Inflammatory macrophage (primary cell): ENCODE measurements at places on chromosomes 16 and 17.

GRCh38 chr17:76481071-76481655 is 13.8 kb downstream of the AANAT start:
- DNase-seq: no peak

- no peak for DNase-seq
Measured at GRCh38 chr17:36730857-36731490, 129.6 kb downstream of the MRM1 start.

- no peak for DNase-seq
Measured at GRCh38 chr17:29563816-29564215, 3.0 kb downstream of the ABHD15 start.

DNA sequence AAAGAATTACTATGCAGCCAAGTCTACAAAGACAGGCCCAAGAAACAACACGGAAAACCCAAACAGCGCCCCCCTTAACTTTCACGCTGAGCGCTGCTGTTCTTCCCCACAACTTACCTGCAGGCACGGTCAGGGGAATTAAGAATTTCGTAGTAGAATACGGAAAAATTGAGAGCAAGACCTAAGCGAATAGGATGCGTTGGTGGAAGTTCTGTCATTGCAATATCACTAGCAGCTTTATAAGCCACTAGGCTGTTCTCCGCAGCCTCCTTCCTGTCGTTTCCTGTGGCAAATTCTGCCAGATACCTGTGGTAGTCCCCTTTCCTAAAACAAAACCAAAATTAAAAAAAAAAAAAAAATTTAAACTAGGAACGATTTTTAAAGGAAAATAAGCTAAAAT is 39.0 kb downstream of the YWHAE start:
- no peak for DNase-seq

GRCh38 chr17:80981062-80981902 is 10.4 kb upstream of the CHMP6 start:
- no peak for DNase-seq

DNA sequence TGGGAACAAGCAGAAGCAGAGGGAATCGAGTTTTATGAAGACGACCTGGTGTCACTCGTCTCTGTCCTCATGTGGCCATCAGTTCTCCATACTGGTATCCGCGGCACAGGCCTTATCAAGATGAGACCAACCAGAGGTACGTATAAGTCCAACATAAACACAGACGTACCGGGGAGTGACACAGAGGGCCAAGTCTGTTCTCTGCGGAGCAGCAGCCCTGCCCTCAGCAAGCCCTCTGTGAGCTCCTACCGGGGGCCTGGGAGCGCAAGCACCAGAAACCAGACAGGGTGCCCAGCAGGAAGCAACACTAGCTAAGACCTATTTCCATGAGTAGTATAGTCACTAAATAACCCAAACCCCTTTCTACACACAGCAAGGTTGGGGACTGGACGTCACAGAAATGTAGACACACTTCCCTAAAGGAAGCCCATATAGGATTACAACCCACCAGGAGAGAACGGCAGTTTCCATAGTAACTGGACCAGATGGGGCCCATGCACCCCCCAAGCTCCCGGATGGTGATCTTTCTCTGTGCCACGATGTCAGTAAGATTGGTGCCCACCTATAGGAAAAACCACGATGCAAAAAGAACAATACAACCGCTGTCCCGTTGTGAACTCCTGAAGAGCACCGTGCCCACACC is 911 bp downstream of the ARL16 start:
- DNase-seq: no peak

- DNase-seq: peak; percentile 82
Measured at GRCh38 chr17:50931144-50931908, 65.2 kb upstream of the TOB1 start.

GRCh38 chr16:46743232-46743719 is 4.9 kb downstream of the MYLK3 start:
- peak; percentile 77 for DNase-seq

- peak; percentile 57 for DNase-seq
Measured at GRCh38 chr17:13030459-13031300, 12.9 kb upstream of the ELAC2 start.

DNA sequence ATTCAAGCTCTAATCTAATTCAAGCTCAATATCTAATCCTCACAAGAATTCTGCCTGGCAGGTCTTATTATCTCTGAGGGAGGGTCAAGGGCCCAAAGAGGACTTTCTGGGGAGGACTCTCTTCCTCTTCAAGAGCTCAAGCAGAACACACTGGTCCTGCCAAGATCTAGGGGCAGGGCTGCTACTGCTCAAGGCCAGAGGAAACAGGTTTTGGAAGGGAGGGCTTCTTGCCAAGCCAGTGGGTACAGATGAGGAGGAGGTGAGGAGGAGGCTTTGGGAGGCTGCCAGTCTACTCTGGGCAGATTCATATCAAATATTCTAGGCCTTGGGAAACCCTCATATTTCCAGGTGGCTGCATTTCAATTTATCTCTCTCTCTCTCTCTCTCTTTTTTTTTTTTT is 51.8 kb upstream of the IL34 start:
- DNase-seq: no peak

GRCh38 chr17:248337-249235 is 67.1 kb upstream of the DOC2B start:
- no peak for DNase-seq

- no peak for DNase-seq
Measured at GRCh38 chr16:68744744-68745280, 7.7 kb downstream of the CDH1 start.

- DNase-seq: no peak
Measured at GRCh38 chr17:246226-246625, 64.8 kb upstream of the DOC2B start.

- DNase-seq: peak; percentile 70
Measured at GRCh38 chr17:63405741-63406261, 40.3 kb downstream of the CYB561 start.

- no peak for DNase-seq
Measured at GRCh38 chr17:78861229-78861628, 20.6 kb upstream of the USP36 start.

GRCh38 chr16:57941016-57941664 is 29.8 kb downstream of the CNGB1 start:
- no peak for DNase-seq

DNA sequence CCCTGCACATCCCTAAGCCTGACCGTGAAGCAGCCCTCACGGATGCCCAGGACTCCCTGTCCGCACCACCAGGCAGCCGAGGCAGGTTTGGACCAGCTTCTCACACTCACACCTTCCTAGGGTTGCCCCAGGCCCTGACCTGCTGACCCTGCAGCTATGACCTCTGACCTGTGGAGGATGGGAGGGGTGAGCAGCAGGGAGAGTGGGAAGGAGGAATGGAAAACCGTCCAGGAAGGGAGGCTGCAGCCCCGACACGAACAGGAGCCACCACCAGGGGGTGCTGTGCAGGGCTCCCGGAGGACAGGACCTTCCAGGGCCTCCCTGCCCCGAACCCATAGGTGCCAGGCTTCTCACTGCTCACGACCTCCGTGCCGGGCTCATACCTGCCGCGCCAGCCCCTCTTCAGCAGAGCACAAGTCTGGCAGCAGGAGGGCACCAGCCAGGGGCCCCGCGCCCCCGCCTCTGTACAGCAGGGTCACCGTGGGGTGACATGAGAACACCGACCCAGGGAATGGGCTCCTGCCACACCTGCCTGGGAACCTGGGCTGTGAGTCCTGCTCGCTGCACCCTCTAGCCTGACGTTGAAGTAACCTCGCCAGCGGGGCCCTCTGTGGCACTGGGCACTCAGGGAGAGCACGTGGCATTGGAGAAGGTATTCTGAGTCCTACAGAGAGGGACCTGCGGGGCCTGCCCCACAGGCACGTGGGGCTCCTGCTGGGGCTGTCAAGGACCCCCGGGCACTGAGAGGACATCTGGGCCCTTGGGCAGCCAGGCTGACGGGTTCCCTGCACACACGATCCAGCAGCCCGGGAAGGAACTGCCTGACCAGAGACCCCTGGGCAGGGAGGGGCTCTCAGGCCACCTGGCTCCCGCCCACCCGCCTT is 37.6 kb downstream of the CTU2 start:
- DNase-seq: peak; percentile 64

DNA sequence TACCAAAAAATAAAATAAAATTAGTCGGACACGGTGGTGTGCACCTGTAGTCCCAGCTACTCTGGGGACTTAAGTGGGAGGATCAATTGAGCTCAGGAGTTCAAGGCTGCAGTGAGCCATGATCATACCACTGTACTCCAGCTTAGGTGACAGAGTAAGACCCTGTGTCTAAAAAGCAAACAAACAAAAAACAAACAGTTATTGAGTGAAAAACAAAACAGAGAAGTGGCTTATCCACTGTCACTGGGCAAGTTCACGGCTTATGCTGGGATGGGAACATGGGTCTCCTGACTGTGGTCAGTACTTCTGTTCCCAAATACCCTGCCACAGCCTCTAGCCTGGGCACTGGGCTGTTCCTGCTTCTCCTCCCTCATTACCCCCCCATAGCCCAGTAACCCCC is 9.5 kb upstream of the GRN start:
- DNase-seq: peak; percentile 65

DNA sequence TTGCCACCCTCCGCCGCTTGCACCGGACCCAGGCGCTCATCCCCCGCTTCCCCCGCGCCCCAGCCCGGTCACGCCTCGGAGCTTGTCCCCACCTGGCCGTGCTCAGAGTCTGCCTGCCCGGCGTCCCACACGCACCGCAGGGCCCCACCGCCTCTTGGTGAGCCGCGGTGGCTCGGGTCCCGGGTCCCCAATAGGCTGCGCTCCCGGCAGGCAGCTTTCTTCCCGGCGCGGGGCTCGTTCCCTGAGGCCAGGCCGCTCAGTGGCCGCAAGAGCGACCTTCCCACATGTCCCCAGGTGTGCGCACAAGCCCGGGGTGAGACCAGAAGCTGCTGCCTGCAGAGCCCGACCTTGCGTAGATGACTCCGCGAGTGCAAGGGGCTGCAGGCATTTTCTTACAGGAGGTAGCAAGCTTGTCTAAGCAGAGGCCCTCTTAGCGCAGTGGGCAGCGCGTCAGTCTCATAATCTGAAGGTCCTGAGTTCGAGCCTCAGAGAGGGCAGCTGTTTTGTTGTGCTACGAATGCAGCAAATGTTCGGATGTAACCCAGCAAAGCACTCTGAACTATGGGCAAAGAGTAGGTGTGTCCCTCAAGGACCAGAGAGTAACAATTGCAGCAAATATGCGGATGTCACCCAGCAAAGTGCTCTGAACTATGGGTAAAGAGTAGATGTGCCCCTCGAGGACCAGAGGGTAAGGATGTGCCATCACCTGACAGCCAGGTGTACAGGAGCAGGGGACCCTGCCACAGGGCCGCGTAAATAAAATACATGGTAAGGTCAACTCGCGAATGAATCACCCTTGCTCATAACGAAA is 15.6 kb downstream of the TLE7 start:
- no peak for DNase-seq

GRCh38 chr16:22693638-22694340 is 120.2 kb upstream of the HS3ST2 start:
- peak; percentile 52 for DNase-seq

DNA sequence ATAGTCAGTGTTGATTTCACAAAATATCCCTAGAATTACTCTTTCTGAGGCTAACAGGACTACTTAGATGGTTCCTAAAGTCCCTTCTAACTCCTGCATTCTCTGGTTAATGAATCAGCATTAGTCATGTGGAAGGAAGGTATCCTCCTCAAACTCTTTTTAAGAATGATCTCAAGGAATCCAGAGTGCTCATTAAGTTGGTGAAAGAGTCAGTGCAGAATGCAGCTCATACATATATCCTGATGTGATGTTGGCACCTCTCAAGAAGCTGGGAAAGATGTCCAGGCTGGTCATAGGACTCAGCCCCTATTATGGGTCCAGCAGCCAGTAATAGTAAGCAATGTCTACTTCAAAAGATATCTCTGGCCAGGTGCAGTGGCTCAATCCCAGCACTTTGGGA is 65.5 kb downstream of the PIGL start:
- no peak for DNase-seq

GRCh38 chr16:11138769-11139325 is 117.2 kb downstream of the SOCS1 start:
- DNase-seq: peak; percentile 11

- no peak for DNase-seq
Measured at GRCh38 chr17:81870981-81871386, at the start of gene ARHGDIA. ARHGDIA (minus strand) TSS chr17:81871337; CDS start chr17:81869930, 1,407 bp downstream.

DNA sequence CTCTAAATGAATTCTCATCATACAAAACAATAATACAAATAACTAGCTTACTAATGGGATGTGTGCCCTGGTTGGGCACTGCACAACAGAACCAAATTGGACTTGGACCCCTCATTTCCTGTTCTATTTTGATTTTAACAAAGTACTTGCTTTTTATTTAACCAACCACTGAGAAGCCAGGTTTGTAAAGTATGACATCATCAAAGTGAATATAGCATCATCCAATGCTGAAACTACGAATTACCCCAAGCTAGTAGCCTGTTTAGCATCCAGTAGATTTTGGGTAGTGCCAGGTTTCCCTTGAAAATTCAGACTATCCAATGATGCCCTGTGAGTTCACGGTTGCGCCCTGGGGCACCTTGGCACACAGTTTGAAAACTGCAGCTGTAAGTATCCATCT is 51.0 kb downstream of the HYDIN start:
- DNase-seq: no peak

- DNase-seq: no peak
Measured at GRCh38 chr17:17905036-17905320, 67.2 kb downstream of the TOM1L2 start.

- DNase-seq: peak; percentile 78
Measured at GRCh38 chr16:12067714-12068401, 91.3 kb downstream of the SNX29 start.

DNA sequence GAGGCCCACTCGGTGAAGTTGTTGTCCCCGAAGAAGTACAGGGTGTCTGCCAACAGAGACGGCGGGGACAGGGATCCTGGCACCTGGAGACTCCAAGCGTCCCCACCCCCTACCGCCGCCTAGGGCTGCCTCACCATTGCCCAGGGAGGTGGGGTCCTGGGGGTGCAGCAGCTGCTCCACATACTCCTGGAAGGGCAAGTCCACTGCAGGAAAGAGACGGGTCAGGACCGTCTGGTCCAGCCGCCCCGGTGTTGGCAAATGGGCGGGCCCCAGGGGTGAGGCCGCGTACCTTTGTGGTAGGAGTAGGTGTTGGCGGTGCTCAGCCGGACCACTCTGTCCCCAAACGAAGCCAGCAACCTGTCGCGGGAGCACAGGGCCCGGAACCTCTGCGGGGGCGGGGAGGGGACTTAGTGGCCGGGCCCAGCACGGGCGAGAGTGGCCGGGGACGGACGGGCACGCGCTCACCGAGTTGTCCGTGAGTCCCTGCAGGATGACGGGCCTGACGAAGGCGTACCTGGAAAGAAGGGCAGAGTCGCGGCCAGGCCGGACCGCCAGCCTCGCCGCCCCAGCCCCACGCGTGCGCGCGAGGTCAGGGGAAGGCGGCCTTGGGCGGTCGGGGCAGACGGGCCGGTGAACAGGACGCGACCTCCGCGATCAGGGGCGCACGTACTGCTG is 601 bp downstream of the JMJD8 start:
- DNase-seq: no peak
